ENCODE measurements at places on chromosomes 16 and 17.

GRCh38 chr16:88558457-88559442 lies 11.5 kb upstream of the ZC3H18 start:
- no peak for DNase-seq

GRCh38 chr16:1297018-1297696 lies 12.3 kb upstream of the UBE2I start:
- peak; percentile 39 for DNase-seq

- DNase-seq = no peak
These were observed 94.4 kb upstream of the CPHXL start for GRCh38 chr16:75820672-75821071.

DNA sequence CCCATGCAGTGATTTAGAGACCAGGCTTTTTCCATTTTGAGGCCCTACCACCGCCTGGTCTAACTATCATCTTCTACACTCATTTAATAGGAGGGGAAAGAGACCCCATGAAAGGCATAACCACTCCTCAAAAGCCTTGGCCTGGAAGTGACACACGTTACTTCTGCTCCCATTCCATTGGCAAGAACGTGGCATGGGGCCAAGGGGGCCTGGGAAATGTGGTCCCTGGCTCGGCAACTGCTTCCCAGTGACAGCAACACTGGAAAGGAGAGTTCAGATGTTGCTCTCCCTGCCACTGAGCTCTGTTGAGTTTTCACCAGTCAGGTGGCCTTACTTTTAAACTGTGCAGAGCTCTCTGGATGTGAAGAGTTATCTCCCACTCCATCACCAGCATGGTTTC lies 45.2 kb upstream of the MAP3K14 start:
- no peak for DNase-seq

- DNase-seq = peak; percentile 73
These were observed 592.9 kb downstream of the MAF start for GRCh38 chr16:79007614-79008013.

- no peak for DNase-seq
These were observed 42.7 kb downstream of the ADGRG5 start for GRCh38 chr16:57585051-57585687.
